Type B pancreatic cell (in vitro differentiated cells): ENCODE measurements at places on chromosomes 16 and 17. TPM values are rescaled to one million over a fixed set of nuclear protein-coding genes. Genes with fewer than 3 reads are reported as not detected.

DNA sequence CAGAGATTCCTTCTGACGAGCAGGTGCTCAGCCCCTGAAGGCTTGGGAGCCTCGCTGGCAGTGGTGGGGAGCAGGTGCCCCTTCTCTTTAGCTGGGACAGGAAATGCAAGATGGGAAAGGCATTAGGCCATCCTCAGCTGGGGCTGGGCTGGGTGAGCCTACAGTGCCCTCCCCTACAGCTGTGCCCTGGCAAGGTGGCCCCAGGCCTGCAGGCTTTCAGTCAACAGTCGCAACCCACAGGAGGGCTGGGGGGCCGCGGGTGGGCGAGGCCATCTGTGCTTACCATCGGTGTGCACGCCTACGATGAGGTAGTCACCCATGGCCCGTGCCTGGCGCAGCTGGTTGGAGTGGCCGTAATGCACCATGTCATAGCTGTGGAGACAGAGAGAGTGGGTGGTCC lies 2.0 kb downstream of the PCYT2 start:
- no peak for DNase-seq
- no peak overlapping the region for H3K27ac ChIP-seq
- H3K27me3 ChIP-seq = no peaks in the 10 kb centered on the region
- H3K4me3 ChIP-seq = peak overlapping the region; percentile 93
- peaks cover 5% of the 10 kb centered on the region for H3K4me1 ChIP-seq
- H3K36me3 ChIP-seq = peaks cover 8% of the 10 kb centered on the region

GRCh38 chr17:5701381-5701780 lies 117.1 kb upstream of the NLRP1 start:
- peak; percentile 27 for DNase-seq
- H3K27ac ChIP-seq = no peak overlapping the region
- peaks cover 10% of the 10 kb centered on the region for H3K4me1 ChIP-seq
- H3K4me3 ChIP-seq = no peak overlapping the region
- peaks cover 10% of the 10 kb centered on the region for H3K27me3 ChIP-seq
- H3K36me3 ChIP-seq = no peaks in the 10 kb centered on the region

DNA sequence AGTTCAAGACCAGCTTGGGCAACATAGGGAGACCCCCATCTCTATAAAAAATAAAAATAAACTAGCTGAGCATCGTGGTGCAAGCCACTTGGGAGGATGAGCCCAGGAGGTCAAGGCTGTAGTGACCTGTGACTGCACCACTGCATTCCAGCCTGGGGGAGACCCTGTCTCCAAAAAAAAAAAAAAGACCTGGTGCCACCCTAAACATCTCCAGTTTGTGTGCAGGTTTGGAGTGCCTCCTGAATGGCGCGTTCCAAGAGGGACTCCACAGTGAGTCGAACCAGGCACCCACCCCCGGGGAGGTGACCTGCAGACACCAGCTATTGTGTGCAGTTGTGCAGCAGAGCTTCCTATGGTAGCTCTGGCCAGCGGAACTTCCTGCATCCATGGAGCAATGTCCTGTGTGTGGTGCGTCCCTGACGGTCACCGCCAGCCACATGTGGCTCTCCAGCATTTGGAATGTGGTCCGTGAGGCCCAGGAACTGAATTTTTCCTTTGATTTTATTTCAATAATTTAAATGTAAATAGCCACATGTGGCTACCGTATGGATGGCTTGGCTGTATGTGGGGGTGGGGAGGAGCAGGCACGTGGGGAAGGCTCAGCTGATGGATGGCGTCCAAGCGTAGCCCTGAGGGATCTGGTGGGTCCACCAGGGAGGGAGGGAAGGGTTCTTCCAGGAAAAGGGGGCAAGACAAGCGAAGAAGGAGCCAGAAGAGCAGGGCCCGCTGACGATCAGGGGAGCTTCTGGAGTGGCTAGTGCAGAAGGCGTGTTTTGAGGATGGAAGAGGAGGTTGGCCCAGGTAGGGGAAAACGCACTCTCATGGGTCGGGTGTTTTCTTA lies 107.1 kb upstream of the GSE1 start:
- H3K27me3 ChIP-seq = peaks cover 15% of the 10 kb centered on the region
- no peak for DNase-seq
- peaks cover 41% of the 10 kb centered on the region for H3K4me1 ChIP-seq
- H3K27ac ChIP-seq = no peak overlapping the region

DNA sequence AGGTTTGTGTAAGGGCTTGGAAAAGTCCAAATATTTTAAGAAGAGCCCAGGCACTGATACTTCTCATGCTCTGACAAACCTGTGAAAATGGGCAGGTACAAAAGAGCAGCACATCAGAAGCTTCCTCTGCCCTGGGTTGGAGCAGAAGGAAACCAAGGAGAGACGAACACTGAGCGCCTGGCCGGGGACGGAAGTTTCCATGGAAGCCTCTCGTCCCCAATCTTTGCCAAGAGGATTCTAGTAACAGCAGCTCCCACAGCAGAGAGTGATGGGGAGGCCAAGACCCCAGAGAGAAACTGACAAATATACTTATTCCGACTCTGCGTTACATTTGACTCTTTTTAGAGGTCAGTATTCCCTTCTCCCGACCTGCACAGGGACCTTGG lies 268.5 kb downstream of the C16orf95 start:
- no peak overlapping the region for H3K27ac ChIP-seq
- no peak for DNase-seq
- peaks cover 66% of the 10 kb centered on the region for H3K27me3 ChIP-seq
- H3K36me3 ChIP-seq = no peaks in the 10 kb centered on the region

DNA sequence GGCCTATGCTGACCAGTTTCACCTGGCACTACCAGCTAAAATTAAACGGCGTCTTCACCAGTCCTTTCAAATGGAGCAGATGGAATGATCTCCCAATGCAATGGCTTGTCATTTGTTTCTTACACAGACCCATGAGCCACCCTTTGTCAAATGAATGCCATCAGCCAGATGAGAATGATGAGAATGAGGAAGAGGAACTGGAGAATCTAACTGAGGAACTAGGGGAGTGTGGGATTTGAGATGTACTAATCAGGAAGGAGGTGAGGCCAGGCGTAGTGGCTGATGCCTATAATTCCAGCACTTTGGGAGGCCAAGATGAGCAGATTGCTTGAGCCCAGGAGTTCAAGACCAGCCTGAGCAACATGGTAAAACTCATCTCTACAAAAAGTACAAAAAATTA lies 116.4 kb downstream of the HS3ST3A1 start:
- no peak for DNase-seq
- H3K4me1 ChIP-seq = no peaks in the 10 kb centered on the region
- H3K27ac ChIP-seq = no peak overlapping the region
- no peak overlapping the region for H3K4me3 ChIP-seq

DNA sequence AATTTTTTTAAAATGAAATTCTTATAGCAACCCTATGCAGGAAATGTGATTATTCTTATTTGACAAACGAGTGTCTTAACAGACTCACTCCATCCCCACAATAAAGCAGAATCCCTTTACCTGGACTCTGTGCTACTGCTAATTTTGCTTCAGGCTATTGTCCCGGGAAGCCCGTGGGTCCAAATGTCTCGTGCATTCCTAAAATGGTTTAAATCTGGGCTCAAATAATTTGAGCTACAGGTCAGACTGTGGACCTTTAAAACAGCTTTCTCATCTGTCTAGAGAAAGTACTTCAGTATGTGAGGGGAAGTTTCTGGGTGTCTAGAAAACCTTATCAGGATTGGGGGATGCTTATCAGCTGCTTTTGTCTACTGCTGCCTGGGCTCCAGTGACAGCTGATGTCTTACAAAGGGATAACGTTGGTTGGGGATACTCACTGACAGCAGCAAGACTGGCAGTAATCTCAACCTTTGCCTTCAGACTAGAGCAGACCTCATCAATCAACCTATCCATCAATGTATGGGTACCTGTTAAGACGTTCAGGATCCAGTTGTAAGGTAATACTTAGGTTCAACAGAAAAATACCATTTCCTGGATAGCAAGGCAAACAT lies 197.9 kb upstream of the CDH11 start:
- H3K27me3 ChIP-seq = peaks cover 2% of the 10 kb centered on the region
- H3K36me3 ChIP-seq = no peaks in the 10 kb centered on the region
- H3K27ac ChIP-seq = no peak overlapping the region
- DNase-seq = no peak
- H3K4me3 ChIP-seq = no peak overlapping the region

DNA sequence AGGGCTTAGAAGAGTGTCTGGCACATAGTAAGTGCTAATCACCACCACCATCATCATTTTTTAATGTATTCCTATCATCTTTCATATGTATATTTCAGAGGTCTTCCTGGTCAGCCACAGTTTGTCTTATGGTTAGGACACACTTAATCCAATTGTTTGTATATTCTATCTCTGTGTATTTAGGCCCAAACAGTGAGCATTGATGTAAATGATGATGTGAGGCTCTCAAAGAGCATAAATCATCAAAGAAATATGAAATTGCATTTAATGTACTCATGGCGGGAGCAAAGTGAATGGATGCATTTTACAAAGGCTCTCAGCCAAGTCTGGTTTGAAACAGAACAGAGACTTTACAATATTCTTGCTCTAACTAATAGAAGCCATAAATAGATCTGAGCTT lies 24.1 kb upstream of the MPHOSPH6 start:
- no peaks in the 10 kb centered on the region for H3K36me3 ChIP-seq
- H3K4me3 ChIP-seq = no peak overlapping the region
- H3K27me3 ChIP-seq = peaks cover 11% of the 10 kb centered on the region
- peaks cover 15% of the 10 kb centered on the region for H3K4me1 ChIP-seq
- H3K27ac ChIP-seq = no peak overlapping the region

- H3K36me3 ChIP-seq = peaks cover 31% of the 10 kb centered on the region
- no peaks in the 10 kb centered on the region for H3K27me3 ChIP-seq
- DNase-seq = no peak
- no peak overlapping the region for H3K27ac ChIP-seq
- peaks cover 5% of the 10 kb centered on the region for H3K4me1 ChIP-seq
Observed at GRCh38 chr17:81272616-81273015, 22.5 kb downstream of the SLC38A10 start.

DNA sequence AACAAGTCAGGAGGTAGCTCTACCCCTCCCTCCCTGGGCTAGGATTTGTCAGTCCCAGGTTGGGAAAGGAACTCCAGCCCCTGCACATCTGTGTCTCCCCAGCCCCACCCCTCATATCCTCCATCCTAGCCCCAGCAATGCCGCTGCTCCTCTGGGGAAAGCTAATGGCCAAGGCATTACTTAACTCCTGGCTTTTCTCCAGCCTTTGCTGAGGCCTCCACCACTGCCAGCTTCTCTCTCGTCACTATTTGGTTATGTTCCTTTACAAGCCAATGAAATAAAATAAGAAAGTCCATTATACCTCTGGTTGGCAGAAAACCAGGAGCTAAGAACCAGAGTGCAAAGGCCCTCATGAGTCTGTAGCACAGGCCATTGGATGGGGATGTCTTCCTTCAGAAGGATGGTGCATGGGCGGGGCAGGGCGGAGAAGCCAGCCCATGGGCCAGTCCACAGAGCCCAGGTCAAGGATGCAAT lies 171.0 kb downstream of the CCDC182 start:
- no peaks in the 10 kb centered on the region for H3K27me3 ChIP-seq
- H3K27ac ChIP-seq = peak overlapping the region; percentile 31
- peaks cover 8% of the 10 kb centered on the region for H3K36me3 ChIP-seq
- H3K4me3 ChIP-seq = no peak overlapping the region

DNA sequence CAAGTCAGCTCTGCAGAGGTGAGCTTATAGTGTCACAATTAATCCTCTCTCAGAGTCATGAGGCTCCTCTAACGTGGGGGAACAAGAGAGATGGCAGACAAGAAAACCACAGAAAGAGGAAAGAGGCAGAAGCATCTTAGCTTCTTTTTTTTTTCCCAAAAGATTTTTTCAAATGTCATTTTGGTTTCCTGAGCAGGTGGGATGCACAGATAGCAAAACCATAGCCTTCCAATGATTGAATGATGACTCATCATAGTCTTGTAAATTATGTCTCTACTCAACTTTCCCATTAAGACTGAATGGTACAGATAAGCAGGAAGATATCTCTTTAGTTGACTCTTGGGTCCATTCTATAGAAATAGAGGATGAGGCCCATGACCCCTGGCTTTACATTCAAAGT lies 162.8 kb upstream of the ZFHX3 start:
- DNase-seq = no peak
- H3K4me1 ChIP-seq = peaks cover 27% of the 10 kb centered on the region
- H3K27ac ChIP-seq = no peak overlapping the region
- H3K36me3 ChIP-seq = no peaks in the 10 kb centered on the region
- peaks cover 4% of the 10 kb centered on the region for H3K27me3 ChIP-seq

DNA sequence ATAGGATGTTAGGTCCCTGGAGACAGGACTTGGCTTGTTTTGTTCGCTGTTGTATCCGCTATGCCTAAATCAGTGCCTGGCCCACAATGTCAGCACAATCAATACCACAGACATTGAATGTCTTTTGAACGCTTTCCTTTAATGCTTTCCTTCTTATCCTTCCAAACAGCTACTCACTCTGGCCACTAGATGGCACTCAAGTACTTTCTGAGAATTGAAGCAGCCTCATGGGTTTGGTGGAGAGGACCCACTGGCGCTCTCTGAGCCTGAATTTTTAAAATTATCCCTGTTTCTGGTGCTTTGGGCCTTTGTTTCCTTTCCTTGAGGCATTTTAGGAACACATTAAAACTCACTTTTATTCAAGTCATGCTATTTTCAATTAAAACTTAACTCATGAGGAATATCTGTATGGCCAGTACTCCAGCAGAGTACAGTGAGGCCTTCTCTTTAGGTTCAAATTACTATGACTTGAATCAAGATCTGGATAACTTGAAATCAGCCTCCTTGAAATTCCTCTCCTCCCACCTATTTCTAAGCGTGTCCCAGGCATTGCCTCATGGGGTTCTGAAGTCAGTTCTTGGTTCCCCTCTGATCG lies 3.2 kb upstream of the NLRP1 start:
- peaks cover 16% of the 10 kb centered on the region for H3K4me1 ChIP-seq
- H3K4me3 ChIP-seq = no peak overlapping the region
- H3K27me3 ChIP-seq = peaks cover 8% of the 10 kb centered on the region

DNA sequence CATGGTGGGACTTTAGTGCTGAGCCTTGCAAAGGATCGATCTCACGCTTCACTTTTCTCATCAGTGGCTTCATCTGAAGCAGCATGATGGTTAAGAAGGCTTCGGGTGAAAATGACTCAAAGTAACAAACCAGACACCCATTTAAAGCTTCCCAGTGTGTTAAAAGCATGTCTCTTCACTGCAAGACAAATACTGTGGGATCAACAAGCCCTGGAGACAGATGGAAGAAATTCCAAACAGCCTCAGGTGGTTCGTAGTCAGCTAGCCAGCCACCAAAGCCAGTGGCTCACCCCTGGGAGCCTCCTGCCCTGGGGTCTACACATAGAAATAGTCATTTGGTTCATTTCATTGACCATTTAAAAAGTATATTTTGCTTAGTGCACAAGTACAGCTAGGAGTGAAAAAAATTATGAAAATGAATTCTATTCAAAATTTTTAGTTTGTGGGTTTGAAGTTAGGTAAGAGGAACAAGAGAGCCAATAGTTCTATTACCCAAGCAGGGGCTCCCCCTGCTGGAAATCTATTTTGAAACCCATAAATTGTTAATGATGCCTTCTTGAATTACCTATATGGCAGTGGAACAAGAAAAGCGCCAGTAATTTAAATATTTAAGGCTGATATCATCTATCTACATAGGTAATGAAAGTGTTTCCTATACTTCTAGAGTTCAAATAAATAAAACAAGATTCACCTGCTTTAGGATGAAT lies 51.6 kb downstream of the PMP22 start:
- DNase-seq = no peak
- no peak overlapping the region for H3K4me3 ChIP-seq
- H3K4me1 ChIP-seq = no peaks in the 10 kb centered on the region
- H3K27me3 ChIP-seq = peaks cover 3% of the 10 kb centered on the region

Gene NHERF1
- total RNA-seq = 86.9 and 157 TPM in 2 replicates

Gene TUBD1
- 8.0 and 16.7 TPM in 2 replicates for total RNA-seq

Gene RPUSD1
- 23.7 and 26.6 TPM in 2 replicates for total RNA-seq

Gene NAT9
- 54.7 and 67.2 TPM in 2 replicates for total RNA-seq

Gene PGAP6
- 56.0 and 71.1 TPM in 2 replicates for total RNA-seq

Gene RCVRN
- 0.14 TPM in 1 of 2 replicates, not detected in the other for total RNA-seq
